NCI-H774 (cell line): ENCODE measurements at places on chromosomes 13 and 19.

GRCh38 chr19:38216785-38217641 is 7.0 kb downstream of the DPF1 start:
- DNase-seq: no peak

- no peak for DNase-seq
These were observed 25.4 kb downstream of the RAB20 start for GRCh38 chr13:110536006-110536693.

DNA sequence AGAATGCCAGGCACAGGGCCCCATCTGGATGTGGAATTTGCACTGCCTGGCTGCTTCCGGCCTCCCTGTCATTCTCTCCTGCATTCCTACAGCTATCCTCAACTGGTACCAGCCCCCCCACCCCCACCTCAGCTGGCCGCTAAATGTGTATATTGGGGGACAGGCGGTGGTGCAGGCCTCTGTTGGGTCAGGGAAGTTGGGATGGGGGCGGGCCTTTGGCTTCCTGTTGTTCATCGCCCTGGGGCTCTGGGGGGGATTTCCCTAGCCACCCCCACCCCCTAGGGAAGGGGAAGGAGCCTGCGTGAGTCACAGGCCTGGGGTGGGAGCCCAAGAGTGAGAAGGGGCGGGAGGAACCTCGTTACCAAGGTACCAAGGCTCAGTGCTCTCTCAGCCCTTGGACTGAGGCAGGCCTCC is 10.6 kb downstream of the POU2F2 start:
- DNase-seq: no peak

DNA sequence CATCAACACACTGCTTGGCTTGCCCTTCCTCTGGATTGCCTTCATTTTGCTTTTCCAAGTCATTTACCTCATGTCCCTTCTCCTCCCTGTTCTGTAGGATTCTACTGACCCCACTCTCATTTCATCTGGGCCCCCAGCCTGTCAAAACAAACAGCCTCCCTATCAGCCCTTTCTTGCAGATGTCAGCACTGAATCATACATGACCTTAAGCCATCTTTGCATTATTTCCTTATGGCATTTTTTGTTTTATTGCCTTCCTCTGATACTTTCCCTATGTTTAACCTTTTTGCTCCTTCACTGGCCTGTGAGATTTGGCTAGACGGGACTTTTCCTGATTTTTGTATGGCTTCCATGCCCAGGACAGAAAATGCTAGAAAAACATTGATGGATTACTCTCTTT is 8.7 kb downstream of the LRCH1 start:
- no peak for DNase-seq

DNA sequence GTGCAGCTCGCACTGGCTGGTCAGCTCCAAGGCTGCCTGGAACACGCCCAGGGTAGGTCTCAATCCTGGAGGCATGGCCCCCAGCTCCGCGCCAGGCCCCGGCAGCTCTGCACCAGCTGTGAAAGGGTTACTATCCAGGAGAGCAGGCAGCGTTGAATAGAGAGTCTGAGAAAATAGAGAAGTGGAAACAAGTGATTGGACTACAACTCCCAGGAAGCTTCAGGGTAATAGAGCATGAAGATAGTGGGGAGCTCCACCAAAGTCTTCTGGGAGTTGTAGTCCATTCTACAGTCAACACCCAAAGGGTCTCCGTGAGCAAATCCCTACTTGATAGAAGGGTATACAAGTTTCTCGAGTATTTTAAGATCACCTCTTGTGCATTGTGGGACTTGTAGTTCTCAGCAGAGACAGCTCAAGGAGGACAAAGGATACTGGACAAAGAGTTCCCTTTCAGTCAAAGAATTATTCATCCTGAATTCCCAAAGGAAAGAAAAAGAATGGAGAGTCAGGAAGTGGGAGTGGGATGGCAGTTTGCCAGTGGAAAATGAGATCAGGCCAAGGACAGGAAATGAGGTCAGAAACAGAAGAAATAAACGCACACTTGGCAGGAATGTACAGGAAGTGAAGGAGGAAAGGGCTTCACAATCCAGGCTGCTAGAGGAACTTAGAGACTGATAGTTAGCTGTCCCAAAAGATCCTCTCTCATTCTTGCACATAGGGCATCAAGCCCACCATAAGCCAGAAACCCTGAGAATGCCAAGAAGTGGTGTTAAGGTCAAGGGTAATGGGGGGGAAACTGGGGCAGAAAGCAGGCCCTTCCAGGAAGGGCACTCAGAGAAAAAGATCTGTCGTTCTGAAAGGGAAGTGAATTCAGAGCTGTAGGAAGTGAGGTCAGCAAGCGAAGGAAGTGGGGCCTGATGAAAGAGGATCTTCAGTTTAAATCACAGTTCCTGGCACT is 5.5 kb upstream of the MAMSTR start:
- peak; percentile 45 for DNase-seq

- DNase-seq: no peak
These were observed 727.4 kb upstream of the SLITRK1 start for GRCh38 chr13:84609716-84610115.

DNA sequence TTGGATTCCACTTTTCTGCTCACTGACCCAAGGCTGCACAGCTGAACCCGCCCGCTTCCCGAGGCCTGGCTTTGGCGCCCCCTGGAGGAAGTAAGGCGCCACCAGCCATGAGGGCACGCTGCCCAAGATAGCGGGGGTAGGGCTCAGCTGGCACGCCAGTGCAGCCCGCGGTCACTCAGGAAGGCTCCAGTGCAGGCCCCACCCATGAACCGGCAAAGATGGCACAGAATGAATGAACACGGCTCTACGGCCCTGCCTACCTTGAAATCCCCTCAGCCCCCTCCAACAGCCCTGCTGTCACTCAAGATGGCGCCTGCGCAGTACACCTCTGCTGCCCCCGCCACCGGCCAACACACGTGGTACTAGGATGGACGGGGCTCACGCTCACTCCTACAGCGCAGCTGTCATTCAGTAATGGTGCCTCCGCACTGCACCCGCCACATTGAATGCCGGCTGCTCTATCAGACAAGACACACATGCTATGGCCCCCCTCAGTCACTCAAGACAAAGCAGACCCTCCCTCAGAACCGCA is 3.0 kb downstream of the PEG3 start:
- DNase-seq: no peak

- DNase-seq: no peak
These were observed 35.1 kb downstream of the ZNF433 start for GRCh38 chr19:12000152-12000981.

GRCh38 chr19:54156953-54157352 is 2.6 kb downstream of the LENG1 start:
- DNase-seq: no peak

DNA sequence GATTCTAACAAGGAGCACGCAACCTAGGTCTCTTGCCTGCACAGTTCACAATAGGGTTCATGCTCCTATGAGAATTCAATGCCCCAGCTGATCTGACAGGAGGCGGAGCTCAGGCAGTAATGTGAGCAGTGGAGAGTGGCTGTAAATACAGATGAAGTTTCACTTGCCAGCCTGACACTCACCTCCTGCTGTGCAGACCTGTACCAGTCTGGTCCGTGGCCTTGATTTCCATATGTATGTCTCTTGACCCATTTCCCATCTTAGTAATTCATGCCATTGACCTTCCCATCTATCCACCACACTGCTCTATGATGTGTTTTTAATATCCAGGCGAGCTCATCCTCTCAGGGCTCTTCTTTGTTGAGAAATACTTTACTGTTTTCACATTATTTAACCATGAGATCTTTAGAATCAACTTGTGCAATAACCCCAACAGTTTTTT is 95.2 kb downstream of the LRCH1 start:
- DNase-seq: no peak

DNA sequence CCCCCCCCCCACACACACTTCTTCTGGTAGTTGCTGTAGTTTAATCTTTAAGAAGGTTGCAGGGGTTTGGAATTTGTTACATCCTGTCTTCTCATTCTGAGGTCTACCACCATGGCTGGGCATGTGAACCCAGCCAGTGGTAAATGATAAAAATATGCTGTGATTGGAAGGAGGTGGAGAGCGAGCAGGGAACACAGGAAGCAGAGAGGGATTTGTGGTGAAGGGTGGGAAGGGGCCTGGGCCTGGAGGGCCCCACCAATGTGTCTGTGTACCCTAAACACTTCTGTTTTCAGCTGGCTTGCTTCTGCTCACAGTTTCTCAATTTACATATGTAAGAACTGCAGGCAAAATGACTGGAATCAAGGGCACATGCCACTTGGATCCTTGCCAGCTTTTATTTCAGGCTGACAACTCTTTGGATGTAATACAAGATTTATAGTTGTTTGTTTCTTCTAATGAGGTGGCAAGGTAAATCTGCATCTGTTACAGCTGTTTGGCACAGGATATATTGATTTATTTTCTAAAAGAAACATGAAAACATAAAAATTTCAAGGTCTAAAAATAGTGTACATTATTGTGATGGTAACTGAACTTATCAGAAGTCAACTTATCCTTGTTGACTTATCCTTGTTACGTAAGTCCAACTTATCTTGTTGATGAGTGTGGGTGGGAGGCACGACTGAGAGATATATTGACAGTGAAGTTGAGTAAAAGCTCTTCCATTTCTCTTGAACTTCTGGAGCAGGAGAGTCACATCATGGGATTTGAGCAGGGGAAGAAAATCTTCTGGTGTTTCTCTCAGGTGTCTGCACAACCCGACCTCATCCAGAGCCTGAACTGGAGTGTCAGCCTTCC is 313.2 kb downstream of the SHISA2 start:
- no peak for DNase-seq

GRCh38 chr13:46053162-46054012 is 841 bp upstream of the ZC3H13 start:
- DNase-seq: no peak

DNA sequence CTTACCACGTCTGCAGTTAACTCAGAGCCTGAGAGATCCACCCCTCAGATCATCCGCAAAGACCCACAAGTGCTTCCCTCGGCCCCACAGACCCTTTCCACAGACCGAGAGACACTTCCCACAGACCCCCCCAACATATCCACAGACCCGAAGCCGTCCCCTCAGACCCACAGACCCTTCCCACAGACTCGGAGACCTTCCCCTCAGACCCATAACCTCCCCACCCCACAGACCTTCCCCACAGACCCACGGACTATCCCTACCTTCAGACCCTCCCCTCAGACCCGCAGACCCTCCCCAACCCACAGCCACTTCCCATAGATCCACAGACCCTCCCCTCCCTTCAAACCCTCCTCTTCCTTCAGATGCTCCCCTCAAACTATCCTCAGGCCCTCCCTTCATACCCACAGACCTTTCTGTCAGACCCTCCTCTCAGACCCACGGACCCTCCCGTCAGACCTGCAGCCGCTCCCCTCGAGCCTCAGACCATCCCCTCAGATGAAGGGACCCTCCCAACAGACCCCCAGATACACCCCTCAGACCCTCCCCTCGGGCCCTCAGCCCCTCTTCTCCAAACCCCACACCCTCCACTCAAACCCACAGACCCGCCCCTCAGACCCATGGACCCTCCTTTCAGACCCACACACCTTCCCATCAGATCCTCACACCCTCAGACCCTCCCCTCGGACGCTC is 20.1 kb upstream of the TFDP1 start:
- no peak for DNase-seq

DNA sequence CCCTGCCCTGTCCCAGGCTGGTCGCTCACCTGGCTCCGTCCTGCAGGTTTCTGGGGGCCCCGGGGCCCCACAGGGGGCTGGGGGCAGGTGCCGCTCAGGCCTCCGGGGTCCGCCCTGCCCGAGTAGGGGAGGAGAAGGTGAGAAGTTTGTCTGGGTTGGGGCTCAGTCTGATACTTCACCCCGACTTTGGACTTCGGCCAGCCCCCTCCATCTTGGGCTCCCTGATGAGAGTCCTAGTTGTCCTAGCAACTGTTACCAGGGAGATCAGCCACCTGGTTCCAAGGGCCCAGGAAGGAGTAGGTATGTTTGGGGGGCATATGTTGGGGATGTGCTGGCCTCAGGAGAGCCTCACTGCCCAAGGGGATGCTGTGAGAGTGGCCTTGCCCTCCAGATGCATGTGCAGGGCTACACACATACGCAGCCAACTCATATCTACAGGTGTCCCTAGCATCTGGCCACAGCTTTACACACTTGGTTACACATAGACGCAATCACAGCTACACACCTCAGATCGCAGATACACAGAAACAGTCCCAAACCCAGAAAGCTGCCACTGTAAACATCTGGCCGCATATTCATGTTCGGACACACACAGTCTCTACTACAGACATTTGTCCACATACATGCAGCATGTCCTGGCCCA is 3.4 kb downstream of the NUMBL start:
- DNase-seq: no peak

GRCh38 chr13:39321574-39321973 is 281.4 kb downstream of the LHFPL6 start:
- no peak for DNase-seq

- no peak for DNase-seq
These were observed 4.9 kb upstream of the TEX26 start for GRCh38 chr13:30927595-30927994.

DNA sequence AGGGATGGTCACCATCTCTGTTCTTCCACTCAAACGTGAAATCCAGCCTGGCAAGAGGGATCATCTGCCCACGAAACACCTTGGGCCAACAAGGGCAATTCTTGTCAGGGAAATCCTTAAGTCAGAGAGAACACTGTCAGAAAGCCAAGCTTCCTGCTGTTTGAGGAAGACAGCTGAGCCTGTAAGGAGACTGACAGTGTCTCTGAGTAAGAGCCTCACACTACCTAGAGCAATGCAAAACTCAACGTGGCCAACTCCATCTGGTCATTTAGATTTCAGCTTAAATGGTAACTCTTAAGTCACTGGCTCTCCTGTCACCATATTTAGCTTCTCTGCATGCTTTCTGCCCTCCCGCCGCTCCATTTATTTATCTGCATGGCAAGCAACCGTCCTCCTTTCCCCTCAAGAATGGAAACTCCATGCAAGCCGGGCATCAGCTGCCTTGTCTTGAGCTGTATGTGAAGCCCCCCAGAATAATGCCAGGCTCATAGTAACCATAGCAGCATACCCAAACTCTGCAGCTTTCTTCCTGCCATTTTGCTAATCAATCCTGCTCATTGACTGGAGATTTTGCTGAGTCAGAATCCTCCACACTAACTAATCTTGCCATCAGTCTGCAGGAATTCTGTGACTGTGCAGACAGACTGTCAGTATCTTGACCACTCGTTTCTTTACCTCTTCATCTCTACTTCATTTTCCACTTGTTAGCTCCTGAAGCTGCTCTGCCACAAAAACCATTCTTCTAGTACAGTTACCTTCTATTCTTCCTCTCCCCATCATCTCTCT is 159.8 kb downstream of the IRS2 start:
- no peak for DNase-seq

GRCh38 chr13:95921485-95921884 is 131.7 kb downstream of the UGGT2 start:
- DNase-seq: no peak

GRCh38 chr19:48103922-48104321 is 6.7 kb downstream of the PLA2G4C start:
- DNase-seq: no peak

DNA sequence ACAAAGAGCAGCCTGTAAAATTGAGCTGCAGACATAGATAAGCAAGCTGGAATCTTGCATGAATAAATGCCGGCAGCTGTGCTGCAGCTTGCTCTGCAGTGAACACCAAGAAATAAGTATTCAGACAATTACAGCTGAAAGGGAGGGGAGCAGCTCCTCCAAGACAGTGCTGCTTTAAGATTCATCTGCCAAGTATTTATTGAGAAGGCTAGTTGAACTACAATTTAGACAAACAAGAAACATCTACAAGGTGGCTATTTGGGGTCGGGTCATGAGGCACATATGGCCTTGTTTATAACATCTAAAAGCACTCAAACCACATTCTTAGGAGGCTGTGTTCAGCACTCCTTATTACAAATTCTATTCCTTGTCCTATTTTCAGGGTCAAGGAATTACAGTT is 34.9 kb downstream of the ZNF726 start:
- DNase-seq: no peak

- no peak for DNase-seq
These were observed 99.9 kb downstream of the COL4A2 start for GRCh38 chr13:110407021-110407420.

- no peak for DNase-seq
These were observed 559 bp upstream of the SSBP4 start for GRCh38 chr19:18418483-18419194.
